ENCODE measurements at places on chromosomes 5 and 9.

- DNase-seq = no peak
Observed at GRCh38 chr5:5179079-5179478, 38.9 kb downstream of the ADAMTS16 start.

DNA sequence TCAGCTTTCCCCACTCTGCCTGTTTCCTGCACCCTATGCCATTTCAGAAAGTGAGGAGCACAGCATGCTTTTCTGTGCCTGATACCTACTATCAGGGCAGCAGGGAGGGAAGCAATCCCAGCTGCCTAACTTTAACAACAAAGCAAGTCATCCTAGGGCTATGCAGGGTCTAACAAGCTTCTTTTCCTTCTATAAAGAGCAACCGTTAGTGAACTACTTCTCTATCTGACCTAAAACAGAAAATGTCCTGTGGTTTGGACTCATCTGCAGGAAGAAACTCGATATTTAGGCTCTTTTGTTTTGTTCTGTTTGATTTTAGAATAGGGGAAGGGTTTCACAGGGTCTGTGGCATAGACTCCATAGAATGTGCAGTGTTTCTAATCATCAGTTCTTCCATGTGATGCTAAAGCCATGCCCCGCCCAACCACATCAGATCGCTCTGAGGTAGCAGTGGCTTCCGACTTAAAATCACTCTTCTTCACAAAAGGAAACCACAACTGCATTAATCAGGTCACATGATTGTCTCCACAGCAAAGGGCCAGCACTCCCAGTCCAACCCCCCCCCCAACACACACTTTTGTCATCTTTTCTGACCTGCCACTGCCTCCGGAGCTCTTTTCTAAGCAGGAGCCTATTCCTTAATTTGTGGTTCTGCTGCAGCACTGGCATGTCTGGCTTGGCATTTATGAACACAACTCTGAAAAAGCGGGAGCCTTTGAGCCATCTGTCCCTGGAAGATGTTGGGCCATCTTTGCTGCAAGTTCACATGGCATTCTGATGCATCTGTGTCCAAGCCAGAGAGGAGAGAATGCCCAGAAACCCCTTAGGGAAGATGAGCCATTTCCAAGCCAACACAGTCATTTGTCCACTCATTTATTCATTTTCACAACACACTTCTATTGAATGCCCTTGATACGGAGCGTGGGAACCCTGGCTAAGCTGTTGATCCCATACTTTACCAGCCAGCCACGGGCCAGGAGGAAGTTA is 71.6 kb downstream of the CFAP90 start:
- no peak for DNase-seq

DNA sequence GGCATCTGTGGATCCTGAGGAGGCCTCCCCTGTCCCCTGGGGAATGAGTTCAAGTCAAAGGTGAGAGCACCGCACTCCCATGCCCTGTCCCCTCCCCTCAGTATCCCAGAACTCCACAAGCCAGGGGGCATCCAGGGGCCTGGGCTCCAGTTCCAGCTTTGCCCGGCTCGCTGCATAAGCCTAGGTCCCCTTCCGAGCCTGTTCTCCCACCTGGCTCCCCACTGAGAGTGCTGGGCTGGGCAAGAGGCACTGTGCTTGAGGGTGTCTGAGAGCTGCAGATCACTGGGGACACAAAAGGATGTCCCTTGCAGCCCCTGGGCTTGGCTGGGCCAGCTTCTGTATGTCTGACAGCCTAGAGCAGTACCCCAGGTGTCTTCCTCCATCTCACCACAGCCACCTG is 4.6 kb downstream of the DOK3 start:
- DNase-seq = no peak

DNA sequence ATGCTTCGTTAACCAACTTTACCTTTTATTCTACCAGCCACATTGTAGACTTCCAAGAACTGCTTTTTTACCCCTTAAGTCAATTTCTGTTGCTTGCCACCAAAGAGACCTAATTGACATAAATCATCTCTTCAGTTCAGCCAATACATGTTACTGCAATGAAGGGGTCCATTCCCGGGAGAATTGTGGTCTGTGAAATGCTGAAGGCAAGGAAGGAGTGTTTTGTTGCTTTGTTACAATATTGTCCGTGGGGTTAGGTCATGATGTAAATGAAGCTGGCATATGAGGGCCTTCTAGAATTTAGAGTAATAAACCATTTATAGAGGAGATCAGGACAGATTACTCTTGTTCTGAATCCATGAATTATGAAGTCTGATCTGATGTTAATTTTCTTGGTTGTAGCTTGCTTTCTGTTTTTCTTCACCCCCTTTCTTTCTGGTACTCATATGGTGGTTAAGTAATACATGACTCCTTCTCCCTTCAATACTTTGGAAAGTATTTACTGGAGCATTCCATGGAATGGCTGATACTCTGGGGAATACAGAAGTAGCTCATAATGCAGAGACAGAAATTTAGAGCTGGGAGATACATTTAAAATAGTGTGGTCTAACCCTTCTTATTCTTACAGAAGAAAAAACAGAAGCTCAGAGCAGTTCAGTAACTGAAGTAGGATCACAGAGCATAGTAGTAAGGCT is 297.0 kb upstream of the CLINT1 start:
- no peak for DNase-seq

- DNase-seq = no peak
Observed at GRCh38 chr5:157917491-157917890, 58.5 kb upstream of the CLINT1 start.

DNA sequence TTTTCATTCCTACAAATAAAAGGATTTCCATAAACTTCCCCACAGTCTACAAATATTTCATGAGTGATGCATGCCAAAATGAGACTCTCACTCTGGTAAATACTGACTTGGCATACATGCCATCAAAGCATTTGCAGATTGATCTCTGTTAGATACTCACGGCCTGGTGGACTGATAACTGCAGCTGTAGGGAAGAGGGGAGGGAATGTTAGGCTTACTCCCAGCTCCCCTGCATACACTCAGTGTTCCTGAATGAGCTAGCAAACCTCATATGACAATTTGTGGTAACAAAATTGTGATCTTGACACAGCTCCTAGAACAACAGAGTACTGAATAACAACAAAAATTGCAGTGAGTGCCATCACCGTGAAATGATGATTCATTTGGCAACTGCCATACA is 435.3 kb downstream of the NR2F1-AS1 start:
- no peak for DNase-seq

DNA sequence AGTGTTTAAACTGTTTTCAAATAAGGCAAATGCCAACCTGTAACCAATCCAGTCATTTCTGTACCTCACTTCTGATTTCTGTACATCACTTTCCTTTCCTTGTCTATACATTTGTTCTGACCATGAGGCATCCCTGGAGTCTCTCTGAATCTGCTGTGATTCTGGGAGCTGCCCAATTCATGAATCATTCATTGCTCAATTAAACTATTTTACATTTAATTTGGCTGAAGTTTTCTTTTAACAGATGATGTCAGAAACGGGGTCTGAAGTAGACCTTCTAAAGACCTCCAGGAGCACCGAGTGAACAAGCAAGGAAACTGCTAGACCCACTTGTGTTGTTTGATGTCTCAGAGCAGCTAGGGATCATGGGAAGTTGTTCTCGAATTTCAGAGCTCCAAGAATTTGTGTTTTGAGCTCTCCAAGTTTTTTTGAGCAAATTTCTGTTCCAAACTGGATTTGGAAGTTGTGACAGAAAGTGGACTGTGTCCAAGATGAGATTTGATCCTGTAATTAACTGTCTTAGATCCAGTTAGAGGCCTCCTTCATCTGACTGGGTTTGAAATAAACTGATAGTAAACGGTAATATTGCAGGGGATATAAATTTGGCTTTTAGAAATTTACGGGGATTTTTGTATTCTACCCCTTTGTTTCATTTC is 490.8 kb upstream of the ST8SIA4 start:
- no peak for DNase-seq

DNA sequence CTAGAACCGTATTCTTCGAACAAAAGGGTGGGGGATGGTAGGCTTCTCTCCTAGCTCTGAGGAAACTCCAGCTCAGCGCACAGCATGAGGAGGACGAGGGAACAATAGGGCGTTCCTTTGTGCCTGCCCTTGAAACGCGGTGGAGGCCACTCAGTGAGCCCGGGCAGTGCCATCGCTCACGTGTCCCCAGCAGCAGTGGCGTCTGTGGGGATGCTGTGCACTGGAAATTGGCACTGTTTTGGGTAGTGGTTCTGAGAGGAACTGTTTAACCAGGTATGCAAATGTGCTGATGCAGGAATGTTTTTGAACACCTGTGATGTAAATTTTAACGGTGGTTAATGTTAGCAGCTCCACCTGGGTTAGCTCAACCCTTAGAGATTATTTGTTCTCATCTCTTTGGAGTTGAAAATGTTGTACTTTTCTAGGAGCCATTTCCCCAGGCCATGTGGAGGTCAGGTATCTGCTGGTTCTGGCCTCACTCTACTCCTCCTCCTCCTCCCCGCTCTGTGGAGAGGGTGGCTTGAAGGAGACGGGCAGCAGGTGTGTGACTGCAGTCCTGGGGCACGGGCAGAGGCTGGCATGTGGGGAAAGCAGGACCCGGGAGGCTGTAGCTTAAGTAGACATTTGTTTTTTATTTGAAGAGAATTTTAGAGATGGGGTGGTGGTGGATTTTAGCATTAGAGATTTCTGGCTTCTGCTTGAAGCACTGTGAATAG is 48.3 kb downstream of the EHMT1 start:
- no peak for DNase-seq

DNA sequence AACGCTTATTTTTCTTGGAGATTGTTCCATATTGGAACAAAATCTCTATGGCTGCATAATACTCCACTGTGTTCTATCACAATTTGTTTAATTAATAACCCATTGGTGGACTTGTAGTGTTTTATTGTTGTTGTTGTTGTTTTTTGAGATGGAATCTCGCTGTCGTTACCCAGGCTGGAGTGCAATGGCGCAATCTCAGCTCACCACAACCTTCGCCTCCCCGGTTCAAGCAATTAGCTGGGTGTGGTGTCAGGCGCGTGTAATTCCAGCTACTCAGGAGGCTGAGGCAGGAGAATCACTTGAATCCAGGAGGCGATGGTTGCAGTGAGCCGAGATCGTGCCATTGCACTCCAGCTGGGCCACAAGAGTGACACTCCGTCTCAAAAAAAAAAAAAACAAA is 38.7 kb downstream of the SPRY4 start:
- no peak for DNase-seq

- DNase-seq = no peak
Observed at GRCh38 chr5:93476251-93476742, 104.7 kb downstream of the NR2F1-AS1 start.
